ENCODE measurements at places on chromosomes 11 and 22.

DNA sequence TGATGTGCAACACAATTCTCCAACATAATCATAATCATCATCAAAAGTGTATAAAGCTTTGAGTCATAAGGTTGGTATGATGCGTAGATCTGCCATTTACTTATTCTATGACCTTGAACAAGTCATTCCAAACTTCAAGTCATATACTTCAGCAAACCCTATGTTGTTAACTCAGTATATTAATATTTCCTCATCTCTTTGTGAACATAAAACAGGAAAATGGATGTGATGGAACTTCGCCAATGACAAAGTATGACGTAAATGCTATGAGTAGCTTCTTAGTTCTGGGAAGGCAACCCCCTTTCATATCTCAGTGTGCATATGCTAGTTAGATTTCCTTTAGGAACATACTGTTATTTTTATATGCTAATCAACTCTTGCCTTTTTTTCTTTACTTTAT, 102.7 kb upstream of the ANO3 start:
- no peak for DNase-seq

DNA sequence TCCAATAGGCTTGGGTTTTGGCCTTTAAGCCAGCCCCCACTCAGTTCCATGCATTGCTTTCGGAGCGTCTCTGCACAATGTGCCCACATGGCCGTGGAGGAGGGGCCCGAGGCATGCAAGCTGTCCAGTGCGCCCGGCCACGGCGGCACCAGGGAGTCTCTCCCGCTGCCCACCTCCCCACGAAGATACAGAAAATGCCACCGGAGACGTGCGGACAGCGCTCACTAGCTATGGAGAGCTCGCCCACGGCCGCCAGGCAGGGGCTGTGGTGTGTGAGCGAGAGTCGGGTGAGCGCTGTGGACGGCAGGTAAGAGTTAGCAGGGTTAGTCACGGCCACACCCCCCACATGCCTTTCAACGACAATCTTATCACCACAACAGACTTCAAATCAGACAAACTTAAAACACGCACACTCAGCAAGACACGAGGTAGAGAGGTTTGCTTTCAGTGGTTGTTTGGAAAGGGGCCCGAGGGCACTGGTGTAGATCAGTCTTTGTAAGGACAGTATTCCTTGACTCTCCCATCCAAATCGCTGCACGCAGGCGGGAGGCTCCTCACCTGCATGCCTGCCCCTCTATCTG, 18.7 kb upstream of the BID start:
- no peak for DNase-seq

GRCh38 chr22:16559056-16559955, 33.3 kb downstream of the CCT8L2 start:
- DNase-seq = no peak

- no peak for DNase-seq
These were observed 359.5 kb downstream of the INSC start for GRCh38 chr11:15473954-15474837.

- no peak for DNase-seq
These were observed 67.5 kb downstream of the PRR5L start for GRCh38 chr11:36363361-36364268.

GRCh38 chr11:45238724-45239123, 47.4 kb downstream of the SYT13 start:
- DNase-seq = no peak

- peak; percentile 88 for DNase-seq
These were observed 3.9 kb downstream of the CD3D start for GRCh38 chr11:118338637-118339061.

DNA sequence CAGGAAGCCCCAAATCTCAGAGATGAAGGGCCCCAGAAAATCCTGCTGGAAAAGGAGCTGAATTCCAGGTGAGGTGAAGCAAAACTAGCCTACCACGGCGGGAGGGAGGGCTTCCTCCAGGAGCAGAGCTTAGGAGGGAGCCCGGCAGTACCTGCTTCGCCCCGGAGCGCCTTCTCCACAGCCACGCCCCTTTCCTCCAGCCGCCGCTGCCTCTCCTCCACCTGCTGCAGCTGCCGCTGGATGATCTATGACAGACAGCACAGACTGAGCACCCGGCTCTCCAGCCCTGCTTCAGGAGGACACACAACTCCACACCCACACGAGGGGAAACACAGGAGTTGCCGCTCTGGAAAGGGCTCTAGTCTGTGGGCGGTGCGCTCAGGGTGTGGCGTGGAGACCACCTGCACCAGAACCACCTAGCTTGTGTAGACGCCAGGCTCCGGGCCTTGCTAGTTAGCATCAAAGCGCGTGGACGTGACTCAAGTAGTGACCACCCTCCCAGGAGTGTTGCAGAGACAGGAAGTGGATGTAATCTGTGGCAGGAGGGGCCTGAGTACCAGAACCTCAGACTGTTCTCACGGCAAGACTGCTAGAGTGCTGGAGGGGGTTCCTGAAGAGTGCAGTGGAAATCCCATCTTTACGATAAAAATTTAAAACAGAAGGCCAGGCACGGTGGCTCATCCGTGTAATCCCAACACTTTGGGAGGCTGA, 34.6 kb upstream of the BID start:
- no peak for DNase-seq

DNA sequence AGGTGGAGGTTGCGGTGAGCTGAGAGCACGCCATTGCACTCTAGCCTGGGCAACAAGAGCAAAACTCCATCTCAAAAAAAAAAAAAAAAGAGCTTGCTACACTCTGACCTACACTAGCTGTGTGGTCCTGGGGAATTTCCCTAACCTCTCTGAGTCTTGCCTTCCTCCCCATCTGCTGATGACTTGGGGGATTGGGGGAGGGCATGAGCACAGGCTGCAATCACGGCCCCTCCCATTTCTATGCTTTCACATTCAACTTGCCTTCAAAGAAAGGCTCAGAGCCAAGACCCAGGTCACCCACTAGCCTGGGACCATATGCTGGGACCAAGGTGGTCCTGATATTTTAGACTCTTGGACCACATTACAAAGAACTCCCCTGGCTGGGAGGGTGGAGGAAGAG, 39.8 kb upstream of the TEF start:
- DNase-seq = no peak

DNA sequence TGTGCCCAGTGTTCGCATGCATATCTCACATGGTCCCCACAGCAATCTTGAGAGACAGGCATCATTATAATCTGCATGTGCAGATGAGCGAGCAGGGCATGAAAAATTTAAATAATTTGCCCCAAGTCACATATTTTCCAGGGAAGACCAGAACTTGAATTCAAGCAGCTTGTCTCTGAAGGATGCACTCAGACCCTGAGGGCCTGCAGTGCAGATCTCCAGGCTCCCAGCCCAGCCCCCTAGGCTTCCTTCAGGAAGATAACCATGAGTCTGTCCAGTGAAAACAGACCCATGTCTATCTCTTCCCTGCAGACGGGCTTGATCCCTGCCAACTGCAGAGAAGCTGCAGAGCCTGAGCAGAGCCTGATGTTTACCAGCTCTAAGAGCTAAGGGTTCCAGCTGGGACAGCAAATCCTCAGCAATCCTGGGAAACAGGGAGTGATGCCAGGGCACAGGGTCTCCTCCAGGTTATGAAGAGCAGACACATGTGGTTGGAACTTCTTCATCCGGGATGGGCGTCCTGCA, 55.1 kb downstream of the NAV2 start:
- no peak for DNase-seq

- DNase-seq = no peak
These were observed 721.8 kb downstream of the CNTN5 start for GRCh38 chr11:99742501-99742900.

GRCh38 chr22:30204015-30204741, 42.4 kb downstream of the LIF start:
- DNase-seq = no peak

DNA sequence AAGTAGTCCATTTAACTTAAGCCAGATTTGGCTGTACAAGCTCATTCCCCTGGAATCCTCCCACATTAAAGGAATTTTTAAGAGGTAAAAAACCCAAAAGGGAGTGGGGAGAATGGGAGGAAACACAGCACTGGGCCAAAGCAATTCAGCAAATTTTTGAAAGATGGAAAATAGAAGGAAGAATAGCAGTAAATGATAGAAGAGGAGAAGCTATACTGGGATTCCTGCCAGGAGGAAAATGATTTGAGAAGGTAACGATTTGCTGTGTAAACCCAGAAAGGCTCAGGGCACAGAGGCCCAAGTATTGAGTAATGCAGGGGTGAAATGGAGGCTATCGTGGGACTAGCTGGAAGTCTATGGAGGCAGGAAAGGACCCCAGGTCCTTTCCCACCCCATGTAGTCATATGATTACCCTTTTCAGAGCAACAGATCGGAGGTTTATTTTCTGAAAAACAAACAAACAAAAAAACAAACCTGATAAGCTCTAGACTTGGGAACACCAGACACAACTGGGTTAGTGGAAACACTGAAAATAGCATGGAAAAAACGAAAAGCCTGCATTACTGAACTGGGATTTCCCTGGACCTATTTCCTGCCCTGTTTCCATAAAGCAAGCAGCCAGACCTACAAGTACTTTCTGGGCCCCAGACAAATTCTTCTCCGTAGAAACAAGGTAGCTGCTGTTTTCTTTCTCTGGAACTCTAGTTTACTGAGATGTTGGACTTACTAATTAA, 140.0 kb downstream of the SWAP70 start:
- DNase-seq = no peak

DNA sequence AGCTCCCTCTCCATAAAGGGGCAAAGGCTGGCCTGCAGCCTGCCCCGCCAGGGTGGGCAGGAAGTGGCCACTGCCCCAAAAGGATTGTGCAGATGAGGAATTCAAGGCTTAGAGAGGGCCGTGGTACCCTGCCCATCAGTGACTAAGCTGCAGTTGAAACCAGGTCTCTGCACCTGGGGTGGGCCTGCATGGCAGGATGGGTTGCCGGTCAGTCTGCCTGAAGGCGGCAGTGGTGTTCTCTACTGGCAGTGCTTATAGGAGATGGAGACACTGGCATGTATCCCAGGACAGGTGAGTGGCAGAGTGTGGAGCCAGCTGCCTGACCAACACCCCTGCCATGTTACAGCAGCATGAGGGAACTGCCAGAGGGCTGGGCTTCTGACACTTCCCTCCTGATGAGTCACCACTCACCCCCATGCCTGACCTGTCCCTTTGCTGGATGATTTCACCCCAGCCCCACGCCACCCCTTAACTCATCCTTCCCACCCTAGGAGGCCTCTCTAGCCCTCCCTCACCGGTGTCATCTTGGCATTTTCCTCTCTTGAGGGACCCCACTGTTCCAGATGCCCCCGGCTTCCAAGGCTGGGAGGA, 70.2 kb upstream of the LMO1 start:
- no peak for DNase-seq
